ENCODE measurements at places on chromosomes 7 and 10.

- DNase-seq = no peak
These were observed at the start of gene RET for GRCh38 chr10:43076876-43077420. RET (plus strand) TSS chr10:43077069; CDS start chr10:43077259, 190 bp downstream.

GRCh38 chr10:22174442-22174841 lies 43.4 kb downstream of the EBLN1 start:
- no peak for DNase-seq

DNA sequence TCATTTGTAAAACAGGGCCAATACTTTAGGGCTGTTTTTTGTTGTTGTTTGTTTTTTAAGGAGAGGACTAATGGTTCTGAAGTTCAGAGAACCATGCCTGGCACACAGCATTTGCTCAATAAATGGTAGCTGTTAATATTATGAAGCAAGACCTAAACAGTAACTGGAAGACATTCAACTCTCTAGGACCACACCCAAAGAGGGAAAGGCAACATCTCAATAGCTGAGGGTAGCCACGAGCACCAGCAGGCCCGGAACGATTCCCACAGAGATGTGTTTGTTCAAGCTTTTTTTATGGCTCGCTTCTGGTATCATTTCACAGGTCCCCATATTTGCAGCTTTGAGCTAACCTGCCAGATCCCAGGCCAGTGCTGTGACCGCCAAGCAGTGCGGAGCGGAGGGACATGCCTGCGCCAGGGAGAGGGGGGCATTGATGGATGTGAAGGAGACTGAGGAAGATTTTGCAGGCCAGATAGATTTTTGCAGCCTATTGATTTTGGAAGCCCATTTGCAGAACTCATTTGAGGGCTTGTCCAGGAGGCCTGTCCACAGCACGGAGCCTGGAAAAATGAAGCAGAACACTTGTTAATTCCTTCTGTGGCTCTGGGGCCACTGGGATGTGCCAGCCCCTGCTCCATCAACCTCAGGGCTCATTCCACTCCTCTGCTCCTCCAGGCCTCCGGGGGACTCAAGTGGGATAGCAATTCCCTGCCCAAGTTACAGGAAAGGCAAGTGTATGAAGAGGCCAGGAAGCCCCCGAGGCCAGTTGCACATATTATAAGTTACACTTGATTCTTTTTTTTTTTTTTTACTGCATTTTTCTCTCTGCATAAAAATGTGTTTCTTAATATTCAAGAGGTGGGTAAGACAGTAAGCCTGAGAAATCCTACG lies 57.3 kb upstream of the FGFR2 start:
- no peak for DNase-seq

GRCh38 chr10:11272915-11273389 lies 255.3 kb downstream of the CELF2 start:
- no peak for DNase-seq

DNA sequence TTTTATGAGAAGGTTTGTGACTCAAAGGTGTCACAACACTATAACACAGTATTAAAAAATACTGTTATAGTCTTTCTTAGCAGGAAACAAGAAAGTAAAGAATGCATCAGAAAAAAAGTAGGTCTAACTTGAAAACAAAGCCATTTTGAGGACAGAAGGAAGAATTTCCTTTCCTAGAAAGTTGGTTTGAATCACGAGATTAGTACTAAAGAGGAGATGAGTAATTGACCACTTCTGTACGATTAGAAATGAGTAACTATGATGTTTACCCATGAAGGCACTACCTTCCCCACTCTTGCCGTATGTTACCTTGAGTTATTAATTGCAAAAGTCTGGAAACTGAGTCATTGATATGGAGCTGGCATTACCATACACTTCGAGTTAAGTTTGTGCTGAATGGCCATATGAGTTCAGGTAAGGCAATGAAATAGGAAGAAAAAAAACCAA lies 65.2 kb downstream of the FAM185A start:
- DNase-seq = no peak

DNA sequence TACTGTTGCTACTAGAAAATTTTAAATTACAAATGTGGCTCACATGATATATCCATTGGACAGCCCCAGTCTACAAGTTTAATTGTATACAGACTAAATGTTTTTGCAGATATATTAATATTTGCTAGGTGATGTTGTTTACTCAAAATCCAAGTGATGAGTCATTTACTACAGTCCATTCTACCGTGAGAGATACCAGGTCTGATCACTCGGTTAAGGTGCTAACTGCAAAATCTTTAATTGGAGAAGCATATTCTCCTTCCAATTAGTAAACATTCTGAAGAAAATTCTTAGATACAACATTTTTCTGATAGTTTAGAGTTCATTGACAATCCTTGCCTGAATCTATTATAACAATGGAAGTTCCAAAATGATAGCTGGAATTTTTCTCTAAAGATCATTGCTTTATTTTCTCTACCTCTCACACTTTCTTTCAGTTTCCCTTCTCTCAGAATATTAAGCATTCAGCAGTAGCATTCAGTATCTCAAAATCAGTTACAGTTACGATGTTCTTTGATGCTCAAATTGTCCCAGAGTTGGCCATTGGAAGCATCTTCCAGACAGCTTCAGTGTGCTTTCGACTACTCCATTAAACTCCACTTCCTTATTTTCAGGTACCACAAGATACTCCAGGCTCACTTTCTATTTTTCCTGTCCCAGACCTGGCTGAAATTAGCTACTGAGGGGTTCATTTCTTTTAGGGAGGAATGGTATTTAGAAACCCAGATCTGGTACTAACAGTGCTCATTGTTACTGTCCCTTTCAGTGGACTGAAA lies 2.3 kb downstream of the ABCB1 start:
- no peak for DNase-seq

- DNase-seq = no peak
These were observed 103.3 kb upstream of the DIP2C start for GRCh38 chr10:792792-793100.
